RWPE2 (cell line): ENCODE measurements at places on chromosomes 3 and 15.

- H3K27me3 ChIP-seq = no peaks in the 10 kb centered on the region
- no peaks in the 10 kb centered on the region for H3K36me3 ChIP-seq
- no peak for DNase-seq
- no peaks in the 10 kb centered on the region for H3K4me1 ChIP-seq
- no peak overlapping the region for H3K27ac ChIP-seq
Measured at GRCh38 chr3:61829722-61830350, 268.5 kb downstream of the PTPRG start.

DNA sequence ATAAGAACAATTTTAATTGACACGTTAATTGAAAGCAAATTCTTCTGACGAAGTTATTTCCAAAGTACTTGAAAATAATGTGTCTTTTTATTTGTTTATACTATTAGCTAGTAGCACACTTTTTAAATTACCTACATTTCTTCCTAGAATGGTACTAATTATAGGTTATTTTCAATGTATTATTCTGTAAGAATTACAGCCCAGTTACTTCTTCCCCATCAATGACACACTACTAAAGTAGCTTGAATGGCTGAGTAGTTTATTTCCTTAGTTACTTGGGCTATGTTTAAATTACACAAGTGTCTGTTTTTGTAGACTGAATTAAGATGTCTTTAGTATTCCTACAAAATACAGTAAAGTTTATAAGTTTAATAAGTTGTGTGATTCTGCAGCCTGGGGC, 217.6 kb upstream of the IL12A start:
- H3K4me1 ChIP-seq = peaks cover 19% of the 10 kb centered on the region
- H3K27ac ChIP-seq = no peak overlapping the region
- no peak for DNase-seq
- peaks cover 43% of the 10 kb centered on the region for H3K36me3 ChIP-seq
- H3K4me3 ChIP-seq = no peak overlapping the region
- no peaks in the 10 kb centered on the region for H3K27me3 ChIP-seq

DNA sequence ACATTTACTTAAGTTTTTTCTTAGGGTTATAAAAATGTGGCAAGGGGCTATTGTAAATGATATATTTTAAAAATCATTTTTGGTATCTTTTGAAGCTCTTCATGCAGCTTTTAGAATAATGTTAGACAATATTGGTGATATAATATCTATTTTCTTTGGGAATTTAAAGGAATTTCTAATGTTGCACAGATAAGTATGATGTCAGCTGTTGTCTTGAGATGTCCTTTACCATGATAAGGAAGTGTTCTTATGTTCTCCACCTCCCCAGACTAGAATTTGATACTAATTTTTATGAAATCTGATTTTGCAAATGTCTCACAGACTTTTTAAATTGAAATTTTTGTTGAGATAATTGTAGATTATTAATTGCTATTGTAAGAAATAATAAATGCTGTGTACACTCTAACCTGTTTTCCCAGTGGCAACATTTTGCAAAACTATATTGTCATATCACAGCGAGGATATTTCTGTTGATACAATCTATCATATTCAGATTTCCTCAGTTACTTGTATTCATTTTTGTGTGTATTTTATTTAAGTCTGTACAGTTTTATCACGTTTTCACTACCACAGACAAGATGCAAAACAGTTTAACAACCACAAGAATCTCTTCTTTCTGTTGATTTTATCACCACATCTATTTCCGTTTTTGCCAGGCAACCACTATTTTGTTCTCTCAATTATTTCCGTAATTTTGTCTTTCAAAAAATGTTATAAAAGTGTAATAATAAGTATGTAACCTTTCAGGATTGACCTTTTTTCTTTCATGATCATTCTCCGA, 55.4 kb downstream of the SPRED1 start:
- no peak overlapping the region for H3K27ac ChIP-seq
- H3K36me3 ChIP-seq = peaks cover 53% of the 10 kb centered on the region
- H3K4me1 ChIP-seq = no peaks in the 10 kb centered on the region
- no peak for DNase-seq
- H3K4me3 ChIP-seq = no peak overlapping the region

DNA sequence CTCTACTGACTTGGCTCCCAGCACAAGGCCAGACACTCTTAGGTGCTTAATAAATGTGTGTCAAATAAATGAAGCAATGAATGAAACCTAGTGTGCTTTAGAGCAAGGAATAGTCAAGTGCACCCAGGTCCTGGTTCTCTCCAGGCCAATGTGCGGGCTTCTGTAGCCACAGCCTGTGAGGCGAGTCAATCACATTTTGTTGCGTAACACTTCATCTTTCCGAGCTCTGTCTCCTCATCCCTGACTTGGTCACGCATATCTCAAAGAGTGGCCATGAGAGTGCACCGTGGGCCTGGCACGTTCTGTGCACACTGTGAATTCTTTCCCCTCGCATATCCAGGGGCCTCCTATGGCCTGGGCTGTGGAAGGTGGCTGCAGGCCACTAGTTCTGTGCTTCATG, 11.4 kb upstream of the SH3GL3 start:
- H3K27ac ChIP-seq = no peak overlapping the region
- no peaks in the 10 kb centered on the region for H3K4me1 ChIP-seq
- no peak for DNase-seq
- H3K27me3 ChIP-seq = no peaks in the 10 kb centered on the region
- no peak overlapping the region for H3K4me3 ChIP-seq

DNA sequence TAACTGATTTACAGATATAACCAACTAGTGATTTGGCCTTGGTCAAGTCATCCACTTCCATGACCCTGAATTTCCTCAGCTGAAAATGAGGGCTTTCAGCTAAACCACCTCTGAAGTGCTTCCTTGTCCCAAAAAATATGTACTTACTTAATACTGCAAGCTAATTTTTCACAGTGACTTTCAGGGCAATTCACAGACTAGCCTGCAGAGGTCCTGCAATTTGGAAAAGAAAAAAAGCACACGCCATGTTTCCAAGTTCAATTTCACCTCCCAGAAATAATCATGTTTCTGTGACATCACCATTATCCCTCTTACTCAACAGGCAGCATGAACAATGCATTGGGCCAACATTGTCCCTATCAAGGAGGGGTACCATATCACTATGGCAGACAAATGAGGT, 218.2 kb downstream of the SHOX2 start:
- H3K36me3 ChIP-seq = no peaks in the 10 kb centered on the region
- no peak for DNase-seq
- no peak overlapping the region for H3K27ac ChIP-seq
- peaks cover 2% of the 10 kb centered on the region for H3K27me3 ChIP-seq
- H3K4me3 ChIP-seq = no peak overlapping the region

DNA sequence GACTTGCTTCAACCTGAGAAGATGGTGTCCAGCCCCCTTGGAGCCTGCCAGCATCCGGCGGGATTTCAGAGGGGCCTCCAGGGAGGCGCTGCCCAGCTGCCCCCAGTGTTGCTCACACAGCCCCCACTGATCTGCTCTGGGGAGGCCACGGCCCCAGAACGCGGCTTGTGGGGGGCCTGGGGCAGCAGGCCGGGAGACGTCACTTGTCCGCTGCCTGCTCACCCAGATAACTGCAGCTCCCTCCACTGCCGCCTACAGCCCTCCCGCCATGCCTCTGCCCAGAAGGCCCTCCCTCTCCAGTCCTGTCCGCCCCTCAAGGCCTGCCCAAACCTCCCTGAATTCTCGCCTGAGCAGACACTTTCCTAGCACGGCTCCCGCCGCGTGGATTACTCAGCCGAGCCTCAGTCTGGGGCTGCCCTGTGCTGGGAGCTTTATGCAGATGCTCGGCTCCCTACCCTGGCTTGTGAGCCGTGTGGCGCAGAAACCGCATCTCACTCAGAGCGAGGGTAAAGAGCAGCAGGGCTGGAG, 17.2 kb upstream of the ADIPOQ start:
- H3K27ac ChIP-seq = no peak overlapping the region
- no peak overlapping the region for H3K4me3 ChIP-seq
- peaks cover 26% of the 10 kb centered on the region for H3K27me3 ChIP-seq
- H3K36me3 ChIP-seq = no peaks in the 10 kb centered on the region
- H3K4me1 ChIP-seq = peaks cover 6% of the 10 kb centered on the region
